ENCODE measurements at places on chromosomes 6 and 20.

- DNase-seq: no peak
Measured at GRCh38 chr20:43936104-43936770, 21.6 kb downstream of the TOX2 start.

DNA sequence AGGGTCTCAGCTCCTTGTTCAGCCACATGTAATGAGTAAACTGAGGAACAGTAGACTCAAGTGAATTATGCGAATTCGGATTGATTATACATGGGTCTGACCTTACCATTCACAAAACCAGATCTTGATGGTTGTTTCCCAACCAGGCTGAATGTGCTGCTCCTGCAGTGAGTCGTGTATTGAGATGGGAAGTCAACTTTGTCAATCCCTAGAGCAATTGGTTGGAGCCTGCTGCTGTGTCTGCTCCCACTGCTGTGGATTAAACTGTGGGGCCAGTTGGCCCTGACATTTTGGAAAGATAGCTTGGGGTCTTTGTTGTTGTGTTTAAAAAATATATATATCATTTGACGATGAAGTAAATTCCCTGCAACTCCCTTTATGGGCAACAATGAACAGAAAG lies 23.9 kb downstream of the FAM50B start:
- DNase-seq: no peak

- no peak for DNase-seq
Measured at GRCh38 chr6:30684386-30685156, 1.9 kb downstream of the PPP1R18 start.

GRCh38 chr6:4975506-4975905 lies 28.3 kb downstream of the RPP40 start:
- no peak for DNase-seq

GRCh38 chr6:4672772-4673171 lies 103.4 kb upstream of the CDYL start:
- no peak for DNase-seq

DNA sequence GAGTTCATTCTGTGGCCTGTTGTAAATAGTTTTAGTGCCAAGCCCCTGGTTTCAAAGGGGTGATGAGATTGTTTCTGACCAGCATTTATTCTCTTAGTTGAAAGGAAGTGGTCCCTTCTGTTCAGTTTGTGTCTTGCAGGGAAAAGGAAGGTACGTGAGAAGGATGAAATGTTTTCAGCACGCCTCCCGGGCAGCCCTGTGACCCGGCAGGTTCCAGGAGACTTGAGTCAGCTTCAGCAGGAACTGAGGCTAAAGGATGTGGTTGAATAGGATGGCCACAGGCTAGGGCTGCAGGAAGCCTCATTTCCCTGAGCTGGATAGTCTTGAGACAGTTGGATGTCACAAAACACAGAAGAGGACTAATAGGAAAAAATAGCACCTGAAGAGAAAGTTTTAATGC lies 132.4 kb upstream of the SYNDIG1 start:
- no peak for DNase-seq

DNA sequence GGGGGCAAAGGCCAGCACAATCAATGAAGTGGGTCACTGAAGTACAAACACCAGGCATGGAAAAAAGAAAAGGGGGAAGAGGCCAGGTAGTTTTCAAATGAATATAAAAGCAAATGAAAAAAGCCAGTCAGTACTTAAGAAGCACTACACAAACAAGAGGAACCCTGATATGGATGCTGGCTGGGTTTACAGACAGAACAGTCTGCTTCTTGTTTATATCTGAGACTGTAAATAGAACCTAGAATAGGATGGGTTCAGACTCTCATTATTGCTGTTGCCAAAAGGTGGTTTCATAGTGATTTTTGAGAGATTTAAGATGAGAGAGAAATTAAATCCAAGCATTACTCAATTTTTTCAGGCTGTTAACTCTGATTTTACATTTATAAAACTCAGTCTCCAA lies 24.1 kb downstream of the USP45 start:
- DNase-seq: no peak

- no peak for DNase-seq
Measured at GRCh38 chr6:83518816-83519480, 6.6 kb downstream of the PRSS35 start.

DNA sequence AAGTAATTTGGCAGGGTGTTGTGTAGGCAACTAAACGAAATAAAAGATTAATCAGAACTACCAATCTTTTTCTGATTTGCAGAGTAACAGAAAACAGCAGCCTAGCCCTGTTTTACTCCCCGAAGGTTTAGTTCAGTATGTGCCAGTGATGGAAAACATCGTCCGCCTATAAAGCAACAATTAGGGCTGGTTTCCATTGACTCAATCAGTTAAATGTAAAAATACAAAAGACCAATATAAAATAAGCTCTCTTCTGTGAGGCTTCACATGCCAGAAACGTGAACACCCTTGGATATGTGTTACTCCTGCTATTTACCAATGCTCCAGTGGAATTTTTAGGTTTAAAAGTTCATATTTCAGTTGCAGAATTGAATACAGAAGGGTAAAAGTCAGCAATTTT lies 210.5 kb upstream of the RSPO3 start:
- DNase-seq: no peak

- DNase-seq: no peak
Measured at GRCh38 chr6:144546807-144547206, 261.7 kb downstream of the UTRN start.

- DNase-seq: no peak
Measured at GRCh38 chr6:162493917-162494316, 233.6 kb downstream of the PRKN start.

DNA sequence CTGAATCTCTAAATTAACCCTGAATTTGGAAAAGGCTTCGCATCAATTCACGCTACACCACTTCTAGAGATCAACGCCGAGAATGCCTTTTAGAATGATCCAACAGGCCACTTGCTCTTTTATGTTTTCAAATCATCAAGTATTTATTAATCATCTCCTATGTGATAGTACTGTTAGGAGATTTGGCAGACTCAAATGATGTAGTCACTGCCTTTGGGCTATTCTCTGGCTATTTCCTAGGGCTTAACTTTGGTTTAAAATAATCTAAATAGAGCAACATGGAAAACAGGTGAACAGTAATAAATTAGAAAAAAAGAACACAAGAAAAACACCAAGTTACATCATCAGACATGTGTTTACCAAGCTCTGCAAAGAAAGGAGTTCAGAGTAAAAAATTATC lies 140.3 kb downstream of the TENT5A start:
- no peak for DNase-seq

DNA sequence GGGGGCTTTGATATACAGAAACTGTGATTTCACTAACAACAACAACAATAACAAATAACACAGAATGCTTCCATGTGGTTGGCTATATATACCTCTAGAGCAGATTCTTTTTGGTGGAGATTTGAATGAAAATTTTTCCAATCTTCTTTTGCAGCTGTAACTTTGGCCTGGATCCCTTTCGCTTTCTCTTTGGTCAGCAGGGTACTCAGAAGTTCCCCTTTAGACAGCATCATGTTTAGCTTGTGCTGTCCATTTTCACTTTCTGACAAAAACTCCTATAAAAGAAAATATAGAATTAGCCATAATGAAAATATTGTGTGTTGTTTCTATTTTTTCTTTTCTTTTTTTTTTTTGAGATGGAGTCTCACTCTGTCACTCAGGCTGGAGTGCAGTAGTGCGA lies 264.2 kb downstream of the SYNE1 start:
- DNase-seq: no peak

DNA sequence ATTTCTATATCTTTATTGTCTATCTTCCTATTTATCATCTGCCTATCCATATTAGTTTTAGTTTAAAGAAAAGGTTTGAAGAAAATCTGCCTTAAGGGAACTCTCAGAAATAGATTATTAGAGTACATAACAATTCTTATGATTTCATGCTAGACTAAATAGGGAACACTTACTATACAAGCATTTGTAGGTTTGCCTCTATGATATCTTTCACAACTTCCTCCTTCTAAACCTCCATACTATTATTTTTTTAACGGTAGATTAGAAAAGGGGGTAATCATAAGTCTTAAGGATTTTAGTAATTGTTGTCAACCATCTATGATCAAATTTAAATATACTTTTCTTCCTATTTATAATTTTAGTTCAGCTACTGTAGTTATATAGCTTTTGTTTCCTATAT lies 11.6 kb upstream of the DSE start:
- DNase-seq: no peak

DNA sequence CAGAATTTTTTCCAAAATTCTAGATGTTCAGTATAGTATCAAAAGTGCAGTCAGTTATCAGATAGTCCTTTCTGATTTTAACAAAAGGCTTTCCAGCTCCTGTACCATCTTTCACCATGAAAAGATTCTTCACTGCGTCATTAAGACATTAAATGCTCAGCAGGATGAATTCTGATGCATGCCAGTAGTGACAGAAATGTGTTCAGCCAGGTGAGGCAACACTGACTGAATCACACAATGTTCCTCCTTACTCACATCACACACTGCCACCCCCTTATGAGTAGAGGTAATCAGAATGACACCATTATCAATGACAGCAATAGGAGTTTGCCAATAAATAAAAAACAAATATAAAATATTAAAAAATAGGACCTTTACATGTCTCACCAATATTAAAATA lies 426.6 kb upstream of the PLCB4 start:
- no peak for DNase-seq

GRCh38 chr6:131210469-131210868 lies 75.2 kb downstream of the AKAP7 start:
- no peak for DNase-seq

- no peak for DNase-seq
Measured at GRCh38 chr6:74320074-74320473, 624.1 kb downstream of the CD109 start.

DNA sequence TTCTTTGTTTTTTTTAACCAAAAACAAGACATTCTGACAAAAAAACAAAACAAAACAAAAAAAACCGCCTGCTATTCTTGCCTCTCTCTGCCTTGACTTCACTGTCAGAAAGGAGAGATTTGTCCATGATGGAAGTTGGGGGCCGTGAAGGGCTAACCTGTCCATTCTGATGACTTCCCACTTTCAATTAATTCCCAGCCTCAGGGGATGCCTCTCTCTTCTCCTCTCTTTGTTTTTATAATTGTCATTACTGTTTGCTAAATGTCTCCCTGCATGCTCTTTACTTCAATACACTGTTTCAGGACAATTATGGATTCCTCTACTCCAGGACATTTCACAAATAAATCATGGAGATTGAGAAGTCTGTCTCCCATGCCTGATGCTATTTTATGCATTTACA lies 130.5 kb upstream of the CNR1 start:
- DNase-seq: no peak

GRCh38 chr6:39393075-39393474 lies 70.6 kb upstream of the KCNK16 start:
- DNase-seq: no peak

- DNase-seq: no peak
Measured at GRCh38 chr20:5181958-5182357, 55.1 kb downstream of the CDS2 start.

DNA sequence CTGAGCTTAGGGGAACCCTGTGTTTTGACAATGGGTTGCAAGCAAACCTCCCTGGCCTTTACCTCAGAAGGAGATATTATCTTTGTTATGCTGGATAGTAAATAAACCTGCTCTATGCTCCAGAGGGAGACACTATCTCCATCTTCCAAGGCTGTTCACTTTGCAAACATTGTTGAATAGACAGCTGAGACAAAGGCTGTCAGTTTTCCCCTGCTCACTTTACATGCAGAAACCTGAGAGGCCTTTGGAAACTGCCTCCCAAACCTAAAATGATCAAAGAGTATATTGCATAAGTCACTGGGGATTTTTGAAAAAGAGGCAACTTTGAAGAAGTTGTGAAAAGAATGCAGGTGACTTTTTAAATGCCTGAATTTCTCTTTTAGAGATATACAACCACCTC lies 61.6 kb downstream of the MRAP2 start:
- DNase-seq: no peak

GRCh38 chr20:9368893-9369292 lies 145.5 kb upstream of the LAMP5 start:
- DNase-seq: no peak

DNA sequence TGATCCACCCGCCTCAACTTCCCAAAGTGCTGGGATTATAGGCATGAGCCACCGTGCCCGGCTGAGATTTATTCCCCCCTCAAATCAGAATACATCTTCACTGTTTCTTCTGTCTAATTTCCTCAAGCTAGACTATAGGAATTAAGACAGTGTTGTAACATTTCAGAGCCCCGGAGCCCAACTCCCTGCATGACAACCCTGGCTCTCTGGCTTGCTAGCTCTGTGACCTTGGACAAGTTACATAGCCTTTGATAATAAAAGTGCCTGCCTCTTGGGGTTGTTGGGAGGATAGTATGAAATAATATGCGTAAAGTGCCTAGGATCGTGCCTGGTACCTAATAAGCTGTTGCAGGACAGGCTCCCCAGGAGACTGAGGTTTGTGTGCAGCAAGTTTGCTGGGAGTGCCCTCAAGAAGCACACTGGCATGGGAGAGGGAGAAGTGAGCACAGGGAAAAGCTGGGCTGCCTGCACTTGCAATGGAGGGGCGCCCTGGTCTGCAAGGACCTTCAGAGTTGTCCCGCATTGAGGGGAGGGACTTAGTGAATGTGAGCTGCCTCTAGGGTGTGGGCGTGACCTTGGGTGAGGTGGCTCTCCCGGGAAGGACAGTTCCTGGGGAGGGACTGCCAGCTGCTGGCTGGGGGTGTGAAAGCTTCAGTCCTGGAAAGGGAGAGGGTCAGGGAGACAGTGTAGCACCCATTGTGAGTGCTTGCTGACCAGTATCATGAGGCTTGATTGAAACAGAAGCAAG lies 43.4 kb downstream of the TAF8 start:
- DNase-seq: no peak

GRCh38 chr6:55895972-55896730 lies 20.8 kb upstream of the BMP5 start:
- DNase-seq: no peak

GRCh38 chr6:134422426-134423231 lies 104.7 kb upstream of the SGK1 start:
- no peak for DNase-seq

DNA sequence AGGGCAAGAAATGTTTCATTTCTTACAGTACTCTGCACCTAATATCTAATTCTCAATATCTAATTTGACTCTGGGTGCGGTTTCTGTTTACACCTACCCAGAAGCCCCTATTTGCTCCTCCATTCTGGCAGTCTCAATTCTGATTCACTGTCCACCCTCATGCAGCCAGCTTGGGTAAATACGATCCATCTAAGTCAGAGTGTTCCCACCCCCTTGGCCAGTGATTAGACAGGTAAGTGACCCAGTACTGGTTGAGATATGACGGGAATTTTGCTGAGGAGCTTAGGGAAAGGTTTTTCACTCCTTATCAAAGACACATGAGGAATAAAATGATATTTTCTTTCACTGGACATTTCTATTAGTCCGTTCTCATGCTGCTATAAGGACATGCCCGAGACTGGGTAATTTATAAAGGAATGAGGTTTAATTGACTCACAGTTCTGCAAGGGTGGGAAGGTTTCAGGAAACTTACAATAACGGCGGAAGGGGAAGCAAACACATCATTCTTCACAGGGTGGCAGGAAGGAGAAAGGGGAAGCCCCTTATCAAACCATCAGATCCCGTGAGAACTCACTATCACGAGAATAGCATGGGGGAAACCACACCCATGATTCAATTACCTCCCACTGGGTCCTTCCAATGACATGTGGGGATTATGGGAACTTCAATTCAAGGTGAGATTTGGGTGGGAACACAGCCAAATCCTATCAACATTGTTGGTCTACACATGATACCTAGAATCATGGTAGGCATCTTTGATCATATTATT lies 29.4 kb downstream of the GLO1 start:
- DNase-seq: no peak

- DNase-seq: no peak
Measured at GRCh38 chr6:37793067-37793466, 26.5 kb upstream of the ZFAND3 start.

- no peak for DNase-seq
Measured at GRCh38 chr20:56953048-56953586, 313.3 kb downstream of the BMP7 start.

All from right renal cortex interstitium (tissue), 3 donors.